ENCODE measurements at places on chromosomes 4 and X. TPM values are rescaled to one million over a fixed set of nuclear protein-coding genes. Genes with fewer than 3 reads are reported as not detected.
A peak's percentile ranks its signal among the peaks of the same experiment; 100 is the strongest.

DNA sequence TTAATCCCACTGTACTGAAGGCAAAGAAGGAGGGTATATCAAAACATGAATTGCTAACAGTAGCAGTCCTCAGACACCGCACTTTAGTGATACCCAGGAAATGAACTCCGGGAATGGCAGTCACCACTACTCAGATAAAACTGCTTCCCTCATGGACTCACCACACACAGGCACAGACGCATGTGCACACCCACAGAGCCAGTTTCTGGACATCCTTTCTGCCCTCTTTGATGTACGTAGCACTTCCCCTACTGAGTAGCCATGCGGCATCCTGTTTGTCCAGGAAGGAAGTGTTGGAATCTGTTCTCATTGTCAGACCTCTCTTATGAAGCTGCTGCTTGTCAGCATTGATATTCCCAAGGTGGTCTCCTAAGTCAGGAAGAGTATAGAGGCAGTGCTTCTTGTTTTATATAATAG is 95.7 kb downstream of the DCLK2 start:
- H3K4me3 ChIP-seq: no peak overlapping the region
- DNase-seq: no peak
- H3K27ac ChIP-seq: no peak overlapping the region
- no peaks in the 10 kb centered on the region for H3K36me3 ChIP-seq
- H3K4me1 ChIP-seq: no peaks in the 10 kb centered on the region

SHOX gene
- not detected for total RNA-seq

DNA sequence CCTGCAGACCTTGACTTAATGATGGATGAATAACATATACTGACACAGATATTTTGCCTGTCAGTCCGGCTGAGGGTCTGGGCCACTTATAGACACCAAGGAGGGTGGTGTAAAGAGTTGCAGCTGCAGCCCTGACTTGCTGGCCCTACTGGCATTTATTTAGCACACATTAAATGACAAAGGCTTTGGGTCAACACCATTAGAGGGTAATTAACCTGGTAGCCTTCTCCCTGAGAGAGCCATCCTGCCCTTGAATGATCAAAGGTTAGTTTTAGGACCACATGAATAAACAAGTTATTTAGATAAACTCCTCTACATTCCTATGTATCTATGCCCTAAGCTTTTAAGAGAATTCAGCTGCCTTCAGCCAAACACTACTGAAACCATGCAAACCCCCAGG is 110.8 kb upstream of the DGKK start:
- DNase-seq: no peak
- no peak overlapping the region for H3K4me3 ChIP-seq
- peaks cover 2% of the 10 kb centered on the region for H3K27me3 ChIP-seq
- H3K27ac ChIP-seq: no peak overlapping the region

DNA sequence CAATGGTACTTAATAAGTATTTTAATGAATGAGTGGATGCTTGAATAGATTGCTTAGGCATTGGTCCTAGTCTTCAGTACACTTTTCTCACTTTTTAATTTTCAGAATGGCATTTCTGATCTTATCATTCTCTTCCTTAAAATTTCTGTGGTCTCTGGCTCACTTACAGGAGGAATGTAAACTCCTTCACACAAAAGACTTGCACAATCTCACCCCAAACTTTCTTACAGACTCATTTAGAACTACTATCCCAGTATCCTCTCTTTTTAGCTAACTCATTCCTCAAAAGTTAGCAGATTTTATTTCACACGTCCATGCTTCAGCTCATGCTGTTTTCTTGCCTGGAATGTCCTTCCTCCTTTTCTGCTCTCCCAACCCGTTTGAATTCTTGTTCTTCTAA is 350.1 kb downstream of the GRXCR1 start:
- DNase-seq: no peak
- H3K27me3 ChIP-seq: no peaks in the 10 kb centered on the region
- H3K27ac ChIP-seq: no peak overlapping the region
- no peak overlapping the region for H3K4me3 ChIP-seq

DNA sequence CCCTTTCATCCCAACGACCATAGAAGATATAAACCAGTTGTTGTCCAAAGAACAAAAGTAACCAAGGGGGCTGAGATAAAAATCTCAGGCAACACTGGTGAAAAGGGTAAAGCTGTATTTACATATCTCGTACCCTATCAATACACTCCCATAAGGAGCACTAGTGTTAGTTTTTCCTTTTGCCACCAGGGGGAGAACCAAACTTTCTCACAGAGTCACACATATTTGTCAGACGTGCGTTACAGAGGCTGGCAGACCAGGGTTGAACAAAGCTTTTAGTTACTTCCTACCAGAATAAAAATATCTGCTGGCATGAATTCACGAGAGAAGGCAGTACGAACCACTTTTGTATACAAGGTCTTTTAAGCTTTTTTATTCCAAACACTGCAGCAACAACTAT is 88.3 kb downstream of the AMELX start:
- H3K27ac ChIP-seq: no peak overlapping the region
- DNase-seq: peak; percentile 51
- no peaks in the 10 kb centered on the region for H3K27me3 ChIP-seq

DNA sequence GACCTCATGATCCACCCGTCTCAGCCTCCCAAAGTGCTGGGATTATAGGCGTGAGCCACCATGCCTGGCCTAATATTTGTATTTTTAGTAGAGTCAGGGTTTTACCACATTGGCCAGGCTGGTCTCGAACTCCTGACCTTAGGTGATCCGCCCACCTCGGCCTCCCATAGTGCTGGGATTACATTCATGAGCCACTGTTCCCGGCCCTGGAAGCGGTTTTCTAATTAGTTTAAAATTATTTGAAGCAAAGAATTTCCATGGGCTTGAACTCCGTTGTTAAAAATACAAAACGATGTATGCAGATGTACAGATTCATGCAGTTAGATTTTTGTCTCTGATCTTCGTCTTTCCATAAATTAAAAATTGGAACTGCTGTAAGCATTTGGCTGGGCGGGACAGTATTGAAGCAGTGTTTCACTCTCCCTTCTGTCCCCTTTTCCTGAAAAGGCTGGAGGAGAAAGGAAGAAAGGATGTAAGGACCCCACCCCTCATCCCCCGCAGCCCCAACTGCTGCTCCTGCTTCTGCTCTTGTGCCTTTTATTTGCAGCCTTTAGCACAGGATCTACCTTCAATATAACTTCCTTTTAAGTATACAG is 12.0 kb downstream of the TRAPPC11 start:
- no peaks in the 10 kb centered on the region for H3K4me1 ChIP-seq
- H3K27ac ChIP-seq: no peak overlapping the region
- DNase-seq: no peak
- peaks cover 30% of the 10 kb centered on the region for H3K36me3 ChIP-seq

CCDC120 gene
- total RNA-seq: 4.5 TPM

GRCh38 chrX:151710457-151710856 is 5.4 kb upstream of the FATE1 start:
- no peaks in the 10 kb centered on the region for H3K27me3 ChIP-seq
- H3K27ac ChIP-seq: no peak overlapping the region
- no peaks in the 10 kb centered on the region for H3K36me3 ChIP-seq
- H3K4me1 ChIP-seq: no peaks in the 10 kb centered on the region
- H3K4me3 ChIP-seq: no peak overlapping the region

DNA sequence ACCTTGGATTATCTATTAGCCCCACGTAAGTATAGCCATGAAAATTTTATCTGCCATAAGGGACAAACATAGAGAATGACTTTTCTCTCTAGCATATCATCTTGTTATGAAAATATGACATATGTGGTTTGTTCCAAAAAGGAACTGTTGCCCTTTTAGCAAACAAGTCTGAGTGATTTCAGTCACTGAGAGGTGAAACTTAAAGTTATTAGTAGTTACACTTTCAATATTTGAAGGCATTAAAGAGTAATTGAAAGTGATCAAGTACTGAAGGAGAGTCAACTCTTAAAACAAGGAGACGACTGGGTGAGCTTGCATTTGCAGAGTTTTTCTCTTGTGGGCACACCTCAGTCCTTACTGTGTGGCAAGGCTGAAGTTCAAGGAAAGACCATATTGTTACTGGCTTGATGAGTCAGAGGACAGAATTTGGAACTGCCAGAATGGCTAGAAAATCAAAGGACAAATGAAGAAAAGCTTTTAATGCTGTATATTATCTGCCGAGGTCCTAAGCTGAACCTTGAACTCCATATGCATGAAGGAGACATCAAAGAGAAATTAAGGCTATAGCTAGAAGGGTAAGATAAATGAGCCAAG is 205.1 kb upstream of the EMCN start:
- H3K4me3 ChIP-seq: no peak overlapping the region
- no peak for DNase-seq
- H3K36me3 ChIP-seq: no peaks in the 10 kb centered on the region
- no peaks in the 10 kb centered on the region for H3K4me1 ChIP-seq
- H3K27me3 ChIP-seq: no peaks in the 10 kb centered on the region

DNA sequence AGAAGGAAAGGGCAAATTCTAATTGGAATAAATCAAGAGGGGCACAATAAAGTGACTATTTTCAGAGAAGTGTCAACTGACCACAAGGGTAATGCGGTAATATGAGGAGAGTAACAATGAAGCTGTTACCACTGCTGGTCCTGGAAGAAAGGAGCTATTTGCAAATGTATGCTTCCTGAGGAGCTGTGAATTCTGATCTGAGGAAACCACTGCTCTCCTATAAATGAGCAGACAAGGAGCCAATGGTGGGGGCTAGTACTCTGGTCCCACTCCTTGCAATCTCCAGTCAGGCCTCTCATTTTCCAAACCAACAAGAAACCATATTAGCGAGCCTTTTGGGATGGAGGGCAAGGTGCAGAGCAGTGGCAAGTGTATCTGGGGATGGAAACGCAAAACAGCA is 770.2 kb downstream of the FSTL5 start:
- no peaks in the 10 kb centered on the region for H3K4me1 ChIP-seq
- DNase-seq: no peak
- no peak overlapping the region for H3K4me3 ChIP-seq
- H3K27ac ChIP-seq: no peak overlapping the region
- no peaks in the 10 kb centered on the region for H3K36me3 ChIP-seq

DNA sequence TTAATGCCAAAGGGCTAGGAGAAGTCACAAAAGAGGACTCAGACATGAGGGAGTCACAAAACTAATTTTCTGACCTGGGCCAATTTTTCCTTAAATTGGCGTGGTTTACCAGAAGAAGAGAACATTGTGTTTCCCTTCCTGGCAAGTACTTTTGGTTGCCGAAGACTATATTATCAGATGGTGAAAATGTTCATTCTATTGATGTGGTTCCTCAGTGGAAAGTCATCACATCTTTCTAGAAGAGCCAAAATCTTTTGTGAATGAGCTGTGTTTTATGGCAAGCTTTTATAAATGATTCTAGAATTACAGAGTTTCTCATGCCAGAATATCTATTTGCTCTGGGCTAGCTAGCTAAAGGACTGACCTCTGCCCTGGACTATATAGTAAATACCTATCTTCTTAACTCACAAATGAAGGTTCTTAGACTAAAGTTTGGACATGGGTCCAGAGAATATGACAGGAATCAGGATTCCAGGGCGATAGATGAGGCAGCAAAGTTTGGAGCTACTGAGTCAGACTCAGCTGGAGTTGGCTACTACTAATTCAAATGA is 288.9 kb downstream of the IL1RAPL2 start:
- DNase-seq: no peak
- H3K27ac ChIP-seq: no peak overlapping the region
- no peak overlapping the region for H3K4me3 ChIP-seq
- no peaks in the 10 kb centered on the region for H3K27me3 ChIP-seq

DNA sequence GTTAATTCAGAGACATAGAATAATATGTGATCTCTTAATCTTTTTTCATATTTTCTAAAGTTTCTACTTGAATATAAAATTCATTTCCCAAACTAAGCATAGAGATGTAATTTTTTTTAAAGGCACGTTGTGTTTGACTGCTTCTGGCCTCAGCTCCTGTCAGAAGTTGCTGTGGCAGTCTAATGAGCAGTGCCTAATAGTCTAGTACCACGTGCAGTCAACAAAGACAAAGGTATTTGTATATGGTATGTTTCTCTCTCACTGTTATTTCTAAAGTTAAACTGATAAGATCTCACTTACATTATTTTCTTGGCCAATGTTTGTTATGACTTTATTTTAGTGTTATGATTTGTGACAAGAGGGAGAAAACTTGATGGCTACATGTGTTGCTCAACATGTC is 48.6 kb upstream of the MCUB start:
- peaks cover 46% of the 10 kb centered on the region for H3K36me3 ChIP-seq
- no peak overlapping the region for H3K27ac ChIP-seq
- H3K4me1 ChIP-seq: no peaks in the 10 kb centered on the region
- H3K4me3 ChIP-seq: no peak overlapping the region

- no peaks in the 10 kb centered on the region for H3K36me3 ChIP-seq
- H3K27ac ChIP-seq: no peak overlapping the region
- no peak for DNase-seq
- H3K4me3 ChIP-seq: no peak overlapping the region
- H3K4me1 ChIP-seq: no peaks in the 10 kb centered on the region
Observed at GRCh38 chrX:11678158-11678557, 12.4 kb upstream of the ARHGAP6 start.

GRCh38 chr4:76799718-76800117 is 98.2 kb downstream of the SOWAHB start:
- H3K36me3 ChIP-seq: no peaks in the 10 kb centered on the region
- H3K27ac ChIP-seq: no peak overlapping the region
- DNase-seq: no peak
- H3K4me1 ChIP-seq: no peaks in the 10 kb centered on the region

INPP4B gene
- 39.8 TPM for total RNA-seq

- no peak for DNase-seq
- peaks cover 15% of the 10 kb centered on the region for H3K27me3 ChIP-seq
- no peak overlapping the region for H3K27ac ChIP-seq
- no peaks in the 10 kb centered on the region for H3K36me3 ChIP-seq
- no peak overlapping the region for H3K4me3 ChIP-seq
Observed at GRCh38 chr4:75831856-75832405, 70.3 kb downstream of the PPEF2 start.

GRCh38 chrX:13828392-13828791 is 11.5 kb upstream of the GPM6B start:
- H3K27me3 ChIP-seq: no peaks in the 10 kb centered on the region
- H3K4me1 ChIP-seq: no peaks in the 10 kb centered on the region
- H3K4me3 ChIP-seq: no peak overlapping the region
- H3K27ac ChIP-seq: no peak overlapping the region
- H3K36me3 ChIP-seq: no peaks in the 10 kb centered on the region

DNA sequence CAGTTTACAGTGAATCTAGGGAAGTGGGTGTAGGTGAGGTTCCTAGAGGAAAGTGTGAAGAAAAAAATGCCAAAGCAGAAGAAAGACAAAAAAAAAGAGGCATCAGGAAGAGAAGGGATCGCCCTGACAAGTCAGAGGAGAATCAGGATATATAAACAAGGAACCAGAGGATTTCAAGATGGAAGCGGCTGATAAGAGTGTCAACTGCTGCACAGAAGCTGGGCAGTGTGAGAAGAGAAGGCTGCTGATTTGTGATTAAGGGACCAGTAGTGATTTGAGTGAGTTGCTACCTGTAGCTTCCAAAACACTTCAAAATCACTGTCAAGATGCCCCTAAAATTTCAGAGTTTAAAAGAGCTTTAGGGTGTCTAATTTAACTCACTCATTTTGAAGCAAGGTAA is 258.2 kb downstream of the PPP3CA start:
- peaks cover 4% of the 10 kb centered on the region for H3K4me1 ChIP-seq
- no peak overlapping the region for H3K4me3 ChIP-seq
- peaks cover 5% of the 10 kb centered on the region for H3K36me3 ChIP-seq
- no peaks in the 10 kb centered on the region for H3K27me3 ChIP-seq
- H3K27ac ChIP-seq: no peak overlapping the region

- H3K4me1 ChIP-seq: peaks cover 3% of the 10 kb centered on the region
- DNase-seq: no peak
- no peak overlapping the region for H3K27ac ChIP-seq
- H3K27me3 ChIP-seq: no peaks in the 10 kb centered on the region
- H3K36me3 ChIP-seq: peaks cover 25% of the 10 kb centered on the region
- no peak overlapping the region for H3K4me3 ChIP-seq
Observed at GRCh38 chr4:15043226-15043625, 40.9 kb downstream of the CPEB2 start.
